ENCODE measurements at places on chromosomes 6 and 20.

DNA sequence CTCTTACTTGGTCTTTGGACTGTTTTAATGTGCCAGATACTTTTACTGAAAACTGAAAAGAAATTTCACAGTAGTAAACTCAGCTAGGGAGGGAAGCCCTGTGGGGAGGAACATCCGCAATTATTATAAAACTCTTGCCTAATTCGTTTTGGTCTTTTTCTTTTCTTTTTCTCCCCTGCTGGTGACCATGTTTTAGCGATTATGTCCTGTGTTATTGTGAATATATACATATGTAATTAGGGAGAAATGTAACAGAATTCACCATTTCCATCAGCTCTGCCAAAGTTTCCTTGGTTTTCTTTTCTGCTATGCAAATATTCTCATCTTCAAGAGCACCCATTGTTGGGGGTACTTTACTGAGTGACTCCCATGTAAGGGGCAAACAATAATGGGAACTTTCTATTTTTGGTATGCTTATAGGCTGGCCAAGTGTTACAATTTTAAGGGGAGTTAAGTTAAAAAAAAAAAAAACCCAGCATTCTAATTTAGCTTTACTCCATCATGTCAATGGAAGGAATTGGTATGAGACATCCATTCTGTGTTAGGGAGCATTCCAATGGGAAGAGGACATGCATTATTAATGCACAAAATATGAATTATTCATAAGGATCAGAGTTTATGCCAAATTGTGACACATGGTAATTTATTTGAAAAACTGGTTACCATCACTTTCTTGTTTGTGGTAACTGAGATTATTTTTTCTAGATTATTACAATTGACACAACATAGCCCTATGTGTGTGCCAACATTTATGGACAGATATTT is 2.0 kb downstream of the DOK5 start:
- DNase-seq: no peak

- DNase-seq: peak; percentile 99
Observed at GRCh38 chr6:167799033-167799821, 27.5 kb upstream of the AFDN start.

DNA sequence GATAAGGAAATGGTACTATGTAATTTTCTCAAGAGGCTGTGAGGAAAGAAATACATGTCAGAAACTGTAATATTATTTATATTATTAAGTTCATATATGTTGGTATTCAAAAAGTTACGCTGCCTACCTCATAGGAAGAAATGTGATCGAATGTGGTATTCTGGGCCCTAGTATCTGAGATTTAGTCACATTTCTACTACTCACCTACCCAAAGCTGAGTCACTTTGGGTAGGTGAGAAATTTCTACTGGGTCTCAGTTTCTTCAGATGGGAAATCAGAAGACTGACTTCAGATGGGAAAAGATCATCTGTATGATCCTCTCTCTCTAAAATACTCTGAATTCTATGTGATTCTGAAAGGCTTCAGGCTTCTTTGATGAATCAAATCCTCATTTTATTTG is 411.0 kb downstream of the SYNE1 start:
- no peak for DNase-seq

GRCh38 chr6:163955756-163956155 is 541.2 kb downstream of the QKI start:
- no peak for DNase-seq

DNA sequence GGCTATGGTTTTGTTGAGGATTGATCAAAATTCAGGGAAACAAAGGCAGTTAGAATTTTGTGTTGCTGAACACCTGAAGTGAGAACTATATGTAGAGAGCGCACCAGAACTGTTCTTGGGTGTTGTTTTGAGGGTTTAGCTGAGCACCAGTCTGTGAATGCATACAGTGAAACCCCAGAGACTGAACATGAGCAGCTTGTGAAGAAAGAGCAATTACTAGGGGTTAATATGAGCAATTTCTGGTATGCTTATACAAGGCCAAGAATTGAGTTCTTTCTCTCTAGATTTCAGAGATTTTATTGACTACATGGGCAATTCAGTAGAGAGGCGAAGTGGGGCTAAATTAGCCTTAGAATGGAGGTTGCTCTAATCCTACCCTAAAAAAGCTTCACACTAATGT is 93.9 kb downstream of the CD2AP start:
- DNase-seq: no peak

- peak; percentile 83 for DNase-seq
Observed at GRCh38 chr6:83215131-83216047, 22.2 kb downstream of the RWDD2A start.

DNA sequence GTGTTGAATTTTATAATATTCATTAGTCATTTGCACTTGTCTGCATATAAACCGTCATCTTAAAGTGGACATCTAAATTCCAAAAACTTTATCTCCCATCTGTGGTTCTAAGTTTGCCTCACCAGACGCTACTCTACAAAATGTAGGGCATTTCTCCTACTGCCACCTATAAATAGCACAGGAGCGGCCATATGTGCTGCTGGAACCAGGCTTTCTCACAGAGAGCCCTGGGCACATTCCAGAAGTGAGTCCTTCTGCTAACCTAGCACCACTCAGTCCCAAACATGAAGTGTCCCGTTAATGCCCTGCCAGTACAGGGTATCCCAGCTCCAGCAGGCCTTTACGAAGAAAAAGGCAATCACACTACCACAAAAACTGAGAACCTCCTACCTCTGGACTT is 153.7 kb downstream of the TMEM242 start:
- DNase-seq: no peak

DNA sequence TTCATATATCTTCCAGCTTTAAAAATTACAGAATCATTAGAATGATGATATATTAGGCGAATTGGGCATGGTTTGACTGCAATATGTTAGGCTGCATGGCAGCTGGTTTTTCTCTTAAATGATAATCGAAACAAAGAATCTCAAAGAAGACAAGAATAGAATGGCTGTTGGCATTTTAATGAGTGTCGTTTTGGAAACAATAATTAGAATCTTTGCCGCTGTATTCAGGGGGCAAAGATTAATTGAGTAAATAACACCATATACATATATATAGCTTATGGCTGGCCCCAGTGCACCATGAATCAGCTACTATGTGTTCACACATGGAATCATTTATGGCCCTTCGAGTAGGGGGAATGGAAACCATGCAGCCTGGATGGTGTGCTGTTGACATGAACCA is 216.2 kb downstream of the RNF144B start:
- no peak for DNase-seq

DNA sequence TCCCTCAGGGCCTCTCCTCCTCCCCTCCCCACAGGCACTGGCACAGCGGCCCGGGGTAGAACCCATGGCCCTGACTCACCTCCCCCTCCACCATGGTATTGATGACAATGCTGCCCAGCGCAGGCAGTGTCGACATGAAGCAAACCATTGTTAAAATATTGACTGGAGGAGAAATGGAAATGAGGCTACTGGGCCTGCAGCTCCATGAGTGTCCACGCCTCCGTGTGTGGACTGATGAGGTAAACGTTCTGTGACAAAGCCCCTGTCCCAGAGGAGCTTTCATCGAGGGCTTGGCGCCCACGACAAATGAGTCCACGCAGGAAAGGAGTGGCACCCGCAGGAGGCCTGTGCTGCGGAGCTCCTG is 402.7 kb downstream of the TAF4 start:
- no peak for DNase-seq

DNA sequence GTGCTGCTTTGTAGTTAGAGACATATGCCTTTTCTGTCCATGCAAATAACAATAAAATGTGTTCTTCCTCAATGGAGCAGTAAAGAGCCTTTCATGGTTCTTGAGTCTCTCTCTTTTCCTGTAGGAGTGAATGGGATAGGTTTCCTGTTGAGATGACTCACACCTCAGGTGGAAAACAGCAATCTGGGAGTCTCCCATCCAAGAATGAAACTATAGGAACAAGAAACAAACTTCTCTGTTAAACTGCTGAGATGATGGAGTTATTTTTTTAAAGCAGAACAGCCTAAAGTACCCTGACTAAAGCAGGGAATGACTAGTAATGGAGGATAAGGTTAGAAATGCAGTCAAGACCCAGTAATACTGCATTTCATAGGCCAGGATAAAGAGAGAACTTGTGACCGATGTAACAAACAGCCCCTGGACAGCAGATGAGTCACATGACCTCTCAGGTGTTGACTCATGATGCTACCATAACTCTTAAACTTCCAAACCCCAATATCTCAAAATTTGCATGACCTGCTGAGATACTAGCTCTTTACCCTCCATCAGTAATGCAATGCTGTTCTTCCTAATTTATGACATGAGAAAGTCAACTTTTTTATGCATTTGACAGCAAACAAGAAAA is 548.9 kb downstream of the CBLN4 start:
- no peak for DNase-seq

GRCh38 chr6:170370416-170370815 is 63.9 kb downstream of the FAM120B start:
- DNase-seq: no peak

GRCh38 chr6:169827290-169827717 is 75.9 kb downstream of the ERMARD start:
- DNase-seq: no peak

- DNase-seq: no peak
Observed at GRCh38 chr6:129331450-129332138, 378.4 kb downstream of the ARHGAP18 start.

- DNase-seq: no peak
Observed at GRCh38 chr6:7786214-7786661, 60.3 kb downstream of the BMP6 start.

DNA sequence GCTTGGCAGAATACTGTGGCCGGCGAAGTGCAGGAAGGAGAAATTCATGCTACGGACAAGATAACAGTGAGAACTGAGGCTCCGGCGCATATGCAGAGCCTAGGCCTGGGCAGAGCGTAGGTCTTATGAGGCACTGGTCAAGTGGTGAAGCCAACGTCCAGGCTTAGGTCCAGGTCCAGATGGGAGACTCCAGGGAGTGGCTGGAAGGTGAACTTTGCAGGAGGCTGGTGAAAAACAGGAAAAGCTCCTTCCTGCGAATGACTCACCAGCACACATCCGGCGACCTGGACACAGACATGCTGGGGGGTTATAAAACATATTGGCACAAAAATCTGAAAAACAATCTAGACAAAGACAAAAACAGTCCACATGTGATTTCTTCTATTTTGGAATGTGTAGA is 15.4 kb downstream of the C6orf141 start:
- DNase-seq: no peak

DNA sequence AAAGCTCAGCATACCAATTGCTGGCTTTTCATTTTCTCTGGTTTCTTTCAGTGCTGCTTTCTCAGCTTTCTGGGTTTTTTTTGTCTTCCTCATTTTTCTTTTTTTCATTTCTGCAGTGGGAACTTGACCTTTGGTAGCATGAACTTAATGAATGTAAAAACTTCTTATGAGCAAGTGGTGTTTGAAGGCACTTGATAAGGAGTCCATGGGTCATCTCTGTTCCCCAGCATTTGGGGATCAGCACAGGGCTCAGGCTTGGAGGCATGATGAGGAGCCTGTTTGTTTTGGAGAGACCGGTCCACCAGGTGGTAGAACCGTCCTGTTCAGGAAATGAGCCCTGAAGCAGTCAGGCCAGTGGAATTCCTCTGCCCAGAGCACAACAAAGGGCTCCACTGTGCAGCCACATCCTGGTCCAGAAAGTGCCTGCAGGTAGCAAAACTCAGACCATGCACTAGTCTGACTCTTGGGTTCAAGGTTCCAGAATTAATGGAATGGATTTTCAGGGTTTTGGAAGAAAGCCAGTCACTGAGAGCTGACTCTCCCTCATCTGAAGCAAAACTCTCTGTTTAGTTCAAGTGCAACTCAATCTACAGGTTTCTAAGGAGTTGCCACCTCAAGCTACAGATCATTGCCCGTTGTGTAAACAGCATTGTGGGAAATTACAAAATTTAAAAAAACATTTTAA is 52.3 kb upstream of the ADGRF1 start:
- no peak for DNase-seq

DNA sequence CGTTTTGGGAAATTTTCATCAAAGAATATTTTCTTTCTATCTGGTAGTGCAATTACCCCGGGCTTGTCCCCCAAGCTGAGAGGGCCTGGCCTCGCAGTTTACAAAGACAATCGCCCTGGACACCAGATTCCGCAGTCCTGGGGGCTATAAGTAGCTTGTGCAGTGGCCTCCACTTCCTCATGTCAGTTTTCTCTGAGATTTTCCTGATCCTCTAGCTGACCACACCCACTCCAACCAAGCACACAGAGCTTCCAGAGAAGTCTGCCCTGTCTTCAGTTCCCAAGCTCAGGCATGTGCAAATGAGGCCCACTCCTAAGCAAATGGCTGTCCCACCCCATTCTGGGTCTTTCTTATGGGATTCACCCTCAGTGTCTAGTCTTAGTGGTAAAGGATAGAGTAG is 245.3 kb downstream of the MAFB start:
- no peak for DNase-seq

- DNase-seq: no peak
Observed at GRCh38 chr6:104860221-104860620, 502 bp upstream of the HACE1 start.

DNA sequence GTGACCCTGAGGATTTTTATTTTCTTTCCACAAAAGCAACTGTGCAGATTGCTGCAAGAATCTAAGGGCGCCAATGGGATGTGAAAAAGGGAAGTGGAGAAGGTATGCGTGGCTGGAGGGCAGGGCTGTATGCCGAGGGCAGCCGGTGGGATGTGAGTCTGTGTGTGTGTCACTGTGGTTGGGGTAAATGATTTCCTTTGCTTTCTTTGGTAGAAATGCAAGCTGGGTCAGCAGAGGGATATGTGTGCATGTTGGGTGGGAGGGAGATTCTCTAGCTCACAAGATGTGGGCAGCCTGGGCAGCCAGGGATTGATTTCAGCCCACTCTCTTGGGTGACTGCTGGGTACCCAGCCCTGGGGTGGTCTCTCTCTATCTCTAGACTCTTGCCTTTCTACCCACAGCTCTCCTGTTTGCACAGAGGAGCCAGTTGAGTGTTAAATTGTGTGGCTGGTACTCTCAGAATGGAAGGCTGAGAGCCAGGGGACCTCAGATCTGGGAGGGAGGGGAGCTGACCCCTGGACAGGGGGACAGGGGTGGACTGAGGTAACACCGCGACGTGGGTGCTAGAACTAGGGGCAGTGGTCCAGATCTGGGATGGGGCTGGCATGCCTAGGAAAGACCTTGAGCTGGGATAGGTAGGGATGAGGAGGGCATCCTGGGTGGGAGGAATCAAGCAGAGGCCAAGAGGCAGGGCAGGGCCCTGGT is 136.8 kb upstream of the RNF24 start:
- DNase-seq: no peak

DNA sequence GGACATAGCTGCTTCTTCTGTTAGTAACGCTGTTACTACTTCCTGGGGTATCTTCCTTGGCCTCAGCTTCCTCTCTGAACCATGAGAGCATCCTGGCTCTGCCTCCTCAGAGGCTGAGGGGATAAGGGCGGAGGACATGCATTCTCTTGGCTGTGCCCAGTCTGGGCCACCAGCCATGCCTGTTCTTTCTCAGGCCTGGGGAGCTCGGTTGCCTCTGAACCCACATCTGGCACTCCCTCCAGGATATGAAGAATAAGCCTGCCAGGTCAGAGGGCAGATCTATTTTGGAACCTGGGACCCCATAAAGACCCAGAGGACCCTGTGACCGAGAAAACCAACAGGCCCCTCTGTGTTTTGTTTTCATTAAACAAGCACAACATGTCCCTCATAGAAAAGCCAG is 6.6 kb upstream of the ANGPT4 start:
- DNase-seq: no peak

- no peak for DNase-seq
Observed at GRCh38 chr6:134938896-134939295, 11.0 kb downstream of the ALDH8A1 start.

- no peak for DNase-seq
Observed at GRCh38 chr6:35073766-35074471, 67.2 kb downstream of the TCP11 start.
